Mammary epithelial cell (primary cell): ENCODE measurements at places on chromosomes 5 and 9. TPM values are rescaled to one million over a fixed set of nuclear protein-coding genes. Genes with fewer than 3 reads are reported as not detected.

- peak; percentile 21 for DNase-seq
These were observed 112.5 kb downstream of the HAPLN1 start for GRCh38 chr5:83608122-83608521.

DNA sequence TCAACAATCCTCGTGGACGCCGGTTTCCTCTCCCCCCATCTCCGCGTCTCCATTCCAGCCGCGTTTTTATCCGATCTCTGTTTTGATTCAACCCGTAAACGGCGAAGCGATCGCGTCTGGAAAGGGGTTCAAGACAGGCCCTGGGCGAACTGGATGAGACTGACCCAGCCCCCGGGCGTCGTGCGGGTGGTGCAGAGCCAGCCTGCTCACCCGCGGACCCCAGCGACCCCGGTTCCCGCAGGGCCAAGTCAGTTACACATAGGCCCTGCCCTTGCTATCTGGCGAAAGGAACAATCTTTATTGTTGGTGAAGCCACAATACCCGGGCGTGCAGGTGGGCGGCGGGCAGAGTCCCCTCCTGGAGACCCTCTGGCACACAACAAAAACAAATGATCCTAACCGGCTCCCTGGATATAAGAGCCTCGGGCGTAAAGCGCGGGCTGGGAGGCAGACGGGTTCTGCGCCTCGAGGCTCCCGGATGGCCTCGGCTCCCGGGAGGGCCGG is 1.8 kb downstream of the TLX3 start:
- no peak for DNase-seq

DNA sequence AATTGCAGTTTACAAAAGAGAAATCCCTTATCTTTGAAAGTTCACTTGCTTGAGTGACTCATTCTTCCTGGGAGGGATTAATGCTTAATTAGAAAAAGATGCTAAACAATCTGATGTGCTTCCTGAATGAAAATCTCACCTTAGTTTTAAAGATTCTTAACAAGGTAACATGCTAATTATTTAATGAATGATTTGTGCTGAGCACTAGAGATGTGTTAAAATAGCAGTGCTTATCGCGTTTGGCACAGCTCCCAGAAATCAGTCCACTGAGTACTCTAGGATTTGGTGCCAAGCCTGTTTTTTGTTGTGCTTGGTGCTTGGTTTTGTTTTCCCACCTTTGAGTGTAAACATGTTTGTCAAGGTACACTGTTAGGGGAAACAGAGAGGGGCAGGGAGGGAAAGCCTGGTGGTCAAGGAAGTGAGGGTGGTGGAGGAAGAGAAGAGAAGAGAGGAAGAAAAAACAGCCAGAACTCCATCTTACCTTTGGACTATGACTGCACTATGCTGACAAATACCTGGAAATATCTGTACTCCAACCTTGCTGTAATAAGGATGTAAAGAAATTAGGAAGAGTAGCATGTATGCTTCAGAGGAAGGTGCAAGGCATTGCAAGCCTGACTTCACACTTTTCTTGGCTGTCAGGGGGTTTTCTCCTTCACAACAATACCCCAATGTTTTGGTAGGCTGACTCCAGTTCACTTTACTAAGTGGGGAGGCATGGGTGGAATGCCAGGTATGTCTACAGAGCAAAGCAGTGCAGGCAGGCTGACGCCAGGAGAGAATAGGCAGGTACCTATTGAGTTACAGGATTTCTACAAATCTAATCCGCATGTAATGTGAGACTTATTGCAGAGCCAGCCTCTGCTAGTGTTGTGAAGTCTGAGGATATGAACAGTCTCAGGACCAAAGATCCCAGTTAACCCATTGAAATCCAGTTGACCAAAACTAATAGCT is 157.2 kb upstream of the ISL1 start:
- peak; percentile 17 for DNase-seq

Gene DMRT3
- not detected for total RNA-seq

Gene SPAG8
- 0.82 TPM in 1 of 2 replicates, not detected in the other for total RNA-seq

GRCh38 chr9:71921190-71921814 is 9.9 kb downstream of the C9orf85 start:
- DNase-seq = no peak

Gene G3BP1
- total RNA-seq = 181 and 252 TPM in 2 replicates

Gene KIF12
- total RNA-seq = 1.3 and 1.6 TPM in 2 replicates

DNA sequence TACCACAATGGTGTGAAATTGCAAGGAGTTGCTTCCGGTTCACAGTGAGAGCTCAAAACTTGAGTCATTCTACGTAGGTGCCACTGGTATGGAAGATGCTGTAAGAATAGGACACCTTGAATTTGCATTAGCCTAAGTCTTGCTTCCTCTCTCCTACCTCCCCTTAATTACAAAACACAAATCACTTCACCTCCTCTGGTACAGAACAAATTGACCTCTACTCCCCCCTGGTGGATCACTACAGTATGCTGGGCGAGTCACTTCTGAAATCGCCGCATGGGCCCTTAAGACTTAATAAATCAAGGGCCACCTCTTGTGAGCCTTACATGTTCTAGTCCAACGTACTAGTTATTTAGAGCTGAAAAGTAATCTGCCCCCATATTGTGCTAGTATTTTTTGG is 145.3 kb upstream of the SMARCA2 start:
- peak; percentile 11 for DNase-seq

DNA sequence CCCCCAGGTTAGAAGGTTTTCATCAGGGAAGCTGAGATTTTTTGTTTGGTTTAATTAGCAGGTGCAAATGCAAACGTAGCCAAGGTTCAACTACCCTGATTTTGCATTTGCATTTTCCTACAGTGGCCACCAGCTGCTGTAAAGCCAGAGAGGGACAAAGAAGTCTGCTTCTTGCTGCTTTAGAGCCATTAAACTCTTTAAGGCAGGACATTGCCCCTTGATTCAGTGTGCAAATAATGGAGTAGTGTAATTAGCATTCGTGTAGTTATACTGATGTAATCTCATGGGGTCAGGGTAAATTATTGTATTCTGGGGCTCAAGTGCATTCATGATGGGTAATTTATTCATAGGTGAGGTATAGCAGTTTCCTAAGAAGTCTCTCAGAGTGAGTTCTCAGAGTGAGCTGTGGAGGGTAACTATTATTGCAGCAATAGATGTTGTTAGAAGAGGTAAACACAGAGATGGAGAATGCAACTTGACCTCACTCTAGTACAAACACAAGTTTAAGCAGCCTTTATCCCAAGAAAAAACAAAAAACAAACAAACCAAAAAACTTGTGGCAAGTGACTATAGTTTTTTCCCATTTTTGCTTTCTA is 526.5 kb downstream of the KIF4B start:
- DNase-seq = no peak

Gene POLR3G
- 9.9 and 10.2 TPM in 2 replicates for total RNA-seq

Gene GTF2H2
- 44.3 TPM for total RNA-seq

Gene SLC2A6
- 9.1 and 31.3 TPM in 2 replicates for total RNA-seq

Gene TAS2R1
- total RNA-seq = not detected in 2 replicates

GRCh38 chr5:21709770-21710169 is 1143.4 kb downstream of the CDH12 start:
- DNase-seq = no peak

GRCh38 chr5:119397518-119398380 is 41.9 kb downstream of the TNFAIP8 start:
- peak; percentile 90 for DNase-seq

DNA sequence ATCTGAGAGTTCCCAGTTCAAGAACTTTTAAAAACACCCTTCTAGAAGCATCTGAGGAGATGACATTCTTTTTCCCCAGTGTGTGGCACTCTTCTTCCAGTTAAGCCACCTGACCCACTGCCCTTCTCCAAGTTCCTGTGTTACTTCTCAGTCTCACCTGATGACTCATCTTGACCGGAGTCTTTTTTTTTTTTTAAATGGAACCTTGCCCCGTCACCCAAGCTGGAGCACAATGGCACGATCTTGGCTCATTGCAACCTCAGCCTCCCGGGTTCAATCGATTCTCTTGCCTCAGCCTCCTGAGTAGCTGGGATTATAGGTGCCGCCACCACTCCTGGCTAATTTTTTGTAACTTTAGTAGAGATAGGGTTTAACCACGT is 224.1 kb upstream of the DAB2 start:
- DNase-seq = peak; percentile 73

- DNase-seq = no peak
These were observed 60.8 kb upstream of the TMC1 start for GRCh38 chr9:72460342-72461312.

- no peak for DNase-seq
These were observed 188.2 kb downstream of the SGCD start for GRCh38 chr5:156515121-156515520.

DNA sequence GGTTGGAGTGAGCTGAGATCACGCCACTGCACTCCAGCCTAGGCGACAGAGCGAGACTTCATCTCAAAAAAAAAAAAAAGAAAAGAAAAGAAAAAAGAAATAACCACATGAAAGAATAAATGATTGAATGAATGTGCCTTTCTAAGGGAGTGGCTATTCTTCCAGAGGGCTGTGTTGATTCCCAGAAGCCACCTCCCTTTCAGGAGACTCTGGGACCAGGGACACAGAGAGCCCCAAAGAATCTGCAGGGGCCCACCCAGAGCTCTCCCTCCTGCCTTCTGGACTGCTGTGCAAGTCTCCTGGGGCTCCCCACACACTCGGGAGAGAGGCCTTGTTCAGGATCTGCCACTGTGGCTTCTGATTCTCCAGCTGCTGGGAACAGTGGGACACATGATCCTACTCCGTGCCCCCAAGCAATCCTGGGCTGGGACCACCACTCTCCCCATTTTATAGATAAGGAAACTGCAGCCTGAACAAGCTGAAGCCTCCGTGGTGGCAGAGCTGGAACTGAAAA is 23.6 kb downstream of the CAMK2A start:
- no peak for DNase-seq

Gene TAF1L
- total RNA-seq = under 0.01 TPM

DNA sequence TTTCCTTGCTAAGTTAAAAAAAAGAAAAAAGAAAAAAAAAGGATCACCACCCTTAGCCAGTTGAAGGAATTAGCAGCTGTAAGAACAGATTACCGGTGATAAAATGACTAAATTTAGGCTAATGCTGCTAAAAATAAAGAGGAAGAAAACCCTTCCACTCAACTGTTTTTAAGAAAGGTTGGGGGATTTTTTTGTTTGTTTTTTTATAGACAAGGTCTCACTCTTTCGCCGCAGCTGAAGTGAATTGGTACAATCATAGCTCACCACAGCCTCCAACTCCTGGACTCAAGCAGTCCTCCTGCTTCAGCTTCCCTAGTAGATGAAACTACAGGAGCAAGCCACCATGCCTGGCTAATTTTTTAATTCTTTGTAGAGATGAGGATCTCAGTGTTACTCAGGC is 101.7 kb downstream of the SNCAIP start:
- no peak for DNase-seq

Gene GARIN3
- total RNA-seq = not detected in 2 replicates

DNA sequence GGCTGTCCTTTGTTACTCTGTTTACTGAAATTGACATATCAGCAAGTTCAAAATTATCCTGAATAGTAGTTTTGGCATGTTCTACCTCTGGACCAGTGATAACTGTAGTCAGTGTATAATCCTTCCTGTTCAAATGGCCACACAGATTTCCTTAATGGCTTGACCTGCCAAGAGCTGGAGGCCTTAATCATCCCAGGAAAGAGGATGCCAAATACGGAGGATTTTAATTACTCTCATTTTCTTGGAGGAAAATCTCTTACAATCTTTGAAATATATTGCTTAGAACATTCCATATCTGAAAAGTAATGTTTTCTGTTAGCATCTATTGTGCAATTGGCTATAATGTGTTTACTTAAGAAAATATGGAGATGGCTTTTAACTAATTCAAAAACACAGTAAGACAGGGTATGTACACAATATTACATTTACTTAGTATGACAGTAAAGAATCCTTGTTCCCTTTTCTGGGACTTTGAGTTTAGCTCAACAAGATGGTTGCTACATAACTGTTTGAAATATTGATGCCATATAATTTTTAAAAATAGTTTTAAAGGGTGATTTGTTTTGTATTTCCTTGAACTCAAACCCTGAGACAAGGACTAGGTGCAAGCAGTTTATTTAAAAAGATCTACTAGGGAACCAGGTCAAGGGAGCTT is 68.9 kb upstream of the SELENOP start:
- no peak for DNase-seq

Gene LECT2
- not detected for total RNA-seq

GRCh38 chr5:135604056-135604455 is 25.3 kb upstream of the CXCL14 start:
- DNase-seq = no peak

Gene RANBP3L
- not detected in 2 replicates for total RNA-seq

- DNase-seq = no peak
These were observed 8.8 kb upstream of the SNX2 start for GRCh38 chr5:122766130-122766529.

- peak; percentile 90 for DNase-seq
These were observed 25.2 kb downstream of the SHC3 start for GRCh38 chr9:89153232-89154017.

DNA sequence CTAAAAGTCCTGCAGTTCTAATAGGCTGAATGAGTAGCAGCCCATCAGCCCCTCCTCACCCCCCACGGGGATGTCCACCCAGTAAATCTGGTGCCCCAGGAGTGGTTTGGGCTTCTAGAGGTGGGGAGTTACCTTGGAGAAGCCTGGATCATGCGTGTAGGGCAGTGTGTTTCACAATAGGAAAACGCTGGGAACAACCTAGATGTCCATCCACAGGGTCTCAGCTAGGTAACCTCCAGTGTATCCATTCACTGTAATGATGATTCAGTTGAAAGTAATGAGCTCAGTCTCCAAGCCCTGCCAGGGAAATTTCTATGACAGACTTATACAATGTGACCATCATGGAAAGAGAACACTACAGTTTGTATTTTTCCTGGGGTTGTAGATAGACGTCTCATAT is 51.8 kb downstream of the NDST1 start:
- DNase-seq = peak; percentile 58

- DNase-seq = no peak
These were observed 61.1 kb downstream of the OXCT1 start for GRCh38 chr5:41809128-41809527.

- DNase-seq = no peak
These were observed 795 bp downstream of the DAB2IP start for GRCh38 chr9:121652021-121652837.

DNA sequence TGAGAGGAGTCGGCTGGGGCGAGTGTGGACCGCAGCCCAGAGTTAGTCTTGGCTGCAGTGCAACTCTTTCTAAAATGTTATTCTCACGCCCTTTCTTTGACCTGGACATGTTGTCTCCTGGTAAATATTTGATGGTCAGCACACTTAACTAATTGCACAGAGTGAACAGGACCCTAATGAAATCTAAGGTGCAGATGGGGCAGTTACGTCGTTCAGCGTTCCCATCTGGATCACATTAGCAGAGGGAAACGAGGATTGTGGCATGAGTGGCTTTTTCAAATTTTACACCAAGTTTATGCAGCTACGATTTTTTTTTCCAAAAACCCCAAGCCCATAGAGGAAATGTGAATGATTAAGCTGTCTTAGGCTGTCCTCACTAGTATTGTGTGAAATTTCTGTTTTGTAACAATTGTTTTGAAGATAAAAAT is 483 bp downstream of the C9orf85 start:
- DNase-seq = no peak

DNA sequence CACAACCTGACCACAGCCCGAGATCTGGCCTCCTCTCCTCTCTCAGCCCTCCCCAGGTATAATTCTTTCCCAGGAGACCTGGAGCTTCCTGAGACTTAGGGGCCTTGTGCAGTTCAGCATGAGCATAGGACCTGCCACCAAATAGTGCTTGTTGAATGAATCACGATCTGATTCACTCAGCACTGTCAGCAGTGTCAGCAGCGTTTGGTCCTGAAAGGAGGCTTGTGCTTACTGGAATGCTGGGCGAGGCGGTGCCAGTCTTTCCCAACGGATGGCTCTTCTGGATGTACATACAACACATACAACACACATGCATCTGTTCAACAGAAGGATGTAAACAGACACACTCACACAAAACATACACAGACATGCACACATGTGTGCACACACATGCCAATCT is 173.3 kb downstream of the COL23A1 start:
- DNase-seq = peak; percentile 12

- peak; percentile 40 for DNase-seq
These were observed 31.8 kb downstream of the SPATA31C2 start for GRCh38 chr9:88106492-88106891.
